ENCODE measurements at places on chromosomes 13 and 19. TPM values are rescaled to one million over a fixed set of nuclear protein-coding genes. Genes with fewer than 3 reads are reported as not detected.

Gene KLK12
- total RNA-seq: not detected

Gene ANGPTL8
- total RNA-seq: not detected

Gene ZNF699
- 0.36 TPM for total RNA-seq

Gene KRTDAP
- total RNA-seq: not detected

Gene RBM26
- 23.0 TPM for total RNA-seq

Gene AMER2
- not detected for total RNA-seq

Gene CCNE1
- total RNA-seq: 25.2 TPM

Gene CAPN12
- 7.1 TPM for total RNA-seq

Gene TM9SF2
- 57.4 TPM for total RNA-seq

All from A549 treated with CpdA at 1 μM for 4 hours (cell line).